Pancreas (tissue), 10 donors: ENCODE measurements at places on chromosomes 11 and 22.

GRCh38 chr22:27801616-27802345, at the start of gene MN1:
TSS of gene MN1 (minus strand) at chr22:27801756. CDS start at chr22:27800543, 1,213 bp downstream.
- H3K27me3 ChIP-seq = no peaks in the 10 kb centered on the region
- peak; percentile 75 for DNase-seq
- no peaks in the 10 kb centered on the region for H3K36me3 ChIP-seq
- peak within 1 kb of the TSS; percentile 7 for H3K27ac ChIP-seq

GRCh38 chr11:58965246-58965985, 26.1 kb downstream of the GLYATL1 start:
- no peak overlapping the region for H3K4me3 ChIP-seq
- no peak overlapping the region for H3K27ac ChIP-seq
- H3K27me3 ChIP-seq = peaks cover 14% of the 10 kb centered on the region
- no peaks in the 10 kb centered on the region for H3K4me1 ChIP-seq
- DNase-seq = no peak
- H3K36me3 ChIP-seq = no peaks in the 10 kb centered on the region

DNA sequence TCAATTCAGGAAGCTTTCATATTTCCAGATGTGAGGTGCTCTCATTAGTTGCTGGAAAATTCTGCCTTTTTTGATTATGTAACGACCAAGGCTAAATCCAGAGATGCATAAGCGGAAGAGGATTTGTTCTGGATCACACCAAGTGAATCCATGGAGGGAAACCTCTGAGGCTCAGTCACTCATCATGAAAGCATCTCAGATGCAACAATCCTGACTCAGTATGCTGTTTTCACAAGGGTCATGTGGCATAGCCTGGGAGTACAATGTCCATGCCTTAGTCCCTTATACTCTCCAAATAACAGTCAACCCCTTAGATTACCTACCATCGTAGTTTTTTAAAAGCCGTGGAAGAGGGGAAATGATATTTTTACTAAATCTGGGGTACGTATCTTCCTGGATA, 445.6 kb downstream of the NTM start:
- no peaks in the 10 kb centered on the region for H3K27me3 ChIP-seq
- no peak for DNase-seq
- H3K36me3 ChIP-seq = no peaks in the 10 kb centered on the region
- H3K27ac ChIP-seq = no peak overlapping the region

DNA sequence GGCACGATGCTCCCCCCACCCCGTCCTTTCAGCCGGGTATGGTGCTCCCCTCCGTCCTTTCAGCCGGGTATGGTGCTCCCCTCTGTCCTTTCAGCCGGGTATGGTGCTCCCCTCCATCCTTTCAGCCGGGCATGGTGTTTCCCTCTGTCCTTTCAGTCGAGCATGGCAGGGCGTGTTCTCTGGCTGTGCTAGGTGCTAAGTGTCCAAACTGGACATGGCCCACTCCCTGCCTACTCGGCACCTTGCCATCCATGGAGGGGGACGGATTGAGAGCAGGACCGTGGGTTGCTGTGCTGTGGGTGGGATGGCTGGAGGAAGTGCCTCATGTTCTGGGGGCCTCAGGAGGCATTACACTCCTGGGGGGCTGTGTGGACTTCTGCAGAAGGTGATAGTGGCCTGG, 45.5 kb downstream of the MUC6 start:
- H3K4me1 ChIP-seq = no peaks in the 10 kb centered on the region
- no peak for DNase-seq
- H3K27ac ChIP-seq = no peak overlapping the region

- no peak for DNase-seq
- no peaks in the 10 kb centered on the region for H3K4me1 ChIP-seq
- H3K36me3 ChIP-seq = no peaks in the 10 kb centered on the region
- H3K27ac ChIP-seq = no peak overlapping the region
- peaks cover 3% of the 10 kb centered on the region for H3K27me3 ChIP-seq
These were observed 78.1 kb upstream of the PRR5 start for GRCh38 chr22:44623771-44624510.

GRCh38 chr11:35986947-35987346, 43.1 kb downstream of the LDLRAD3 start:
- DNase-seq = no peak
- H3K4me1 ChIP-seq = no peaks in the 10 kb centered on the region
- H3K4me3 ChIP-seq = no peak overlapping the region
- no peak overlapping the region for H3K27ac ChIP-seq
- H3K36me3 ChIP-seq = no peaks in the 10 kb centered on the region
- H3K27me3 ChIP-seq = no peaks in the 10 kb centered on the region

- no peak for DNase-seq
- H3K36me3 ChIP-seq = no peaks in the 10 kb centered on the region
- peak overlapping the region; percentile 26 for H3K4me3 ChIP-seq
- H3K27ac ChIP-seq = peak overlapping the region; percentile 28
- no peaks in the 10 kb centered on the region for H3K4me1 ChIP-seq
These were observed 539 bp downstream of the USH1C start for GRCh38 chr11:17543574-17544180.

GRCh38 chr11:100003985-100004384, 683.1 kb upstream of the ARHGAP42 start:
- peaks cover 12% of the 10 kb centered on the region for H3K4me1 ChIP-seq
- no peaks in the 10 kb centered on the region for H3K27me3 ChIP-seq
- no peak for DNase-seq

DNA sequence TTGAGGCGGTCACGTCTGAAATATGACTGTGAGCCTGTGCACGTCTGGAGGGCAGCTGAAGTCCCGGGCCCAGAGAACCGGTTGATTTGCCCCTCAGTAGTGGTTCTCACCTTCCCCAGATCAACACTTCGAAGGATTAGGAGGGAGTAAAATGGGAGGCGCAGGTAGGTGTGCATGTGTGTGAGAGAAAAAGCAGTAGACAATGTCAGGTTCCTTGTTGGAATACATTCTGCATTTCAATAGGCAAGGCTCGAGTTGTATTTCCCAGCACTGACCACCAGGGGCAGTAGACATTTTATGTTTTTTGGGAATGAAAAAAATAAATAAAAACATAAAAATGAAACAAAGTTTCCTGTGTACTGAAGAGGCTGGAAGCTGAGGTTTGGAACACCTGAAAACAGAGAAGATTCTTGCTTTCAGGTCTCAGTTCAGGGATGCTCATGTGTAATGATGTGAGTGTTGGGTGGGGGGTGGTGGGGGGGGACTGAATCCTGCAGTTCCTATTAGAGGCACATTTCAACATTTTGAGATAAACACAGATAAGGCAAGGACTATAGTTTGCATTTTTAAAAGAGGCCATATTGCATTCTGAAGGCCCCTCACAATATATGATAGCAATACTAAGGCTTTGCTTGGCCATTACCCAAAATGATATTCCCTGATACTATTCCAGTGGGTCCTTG, 333.9 kb downstream of the CADM1 start:
- H3K4me3 ChIP-seq = no peak overlapping the region
- H3K36me3 ChIP-seq = no peaks in the 10 kb centered on the region
- no peak for DNase-seq
- no peaks in the 10 kb centered on the region for H3K27me3 ChIP-seq

GRCh38 chr11:3866206-3866605, 10.7 kb downstream of the STIM1 start:
- no peaks in the 10 kb centered on the region for H3K27me3 ChIP-seq
- no peaks in the 10 kb centered on the region for H3K36me3 ChIP-seq
- DNase-seq = no peak
- H3K4me1 ChIP-seq = peaks cover 10% of the 10 kb centered on the region
- no peak overlapping the region for H3K4me3 ChIP-seq

DNA sequence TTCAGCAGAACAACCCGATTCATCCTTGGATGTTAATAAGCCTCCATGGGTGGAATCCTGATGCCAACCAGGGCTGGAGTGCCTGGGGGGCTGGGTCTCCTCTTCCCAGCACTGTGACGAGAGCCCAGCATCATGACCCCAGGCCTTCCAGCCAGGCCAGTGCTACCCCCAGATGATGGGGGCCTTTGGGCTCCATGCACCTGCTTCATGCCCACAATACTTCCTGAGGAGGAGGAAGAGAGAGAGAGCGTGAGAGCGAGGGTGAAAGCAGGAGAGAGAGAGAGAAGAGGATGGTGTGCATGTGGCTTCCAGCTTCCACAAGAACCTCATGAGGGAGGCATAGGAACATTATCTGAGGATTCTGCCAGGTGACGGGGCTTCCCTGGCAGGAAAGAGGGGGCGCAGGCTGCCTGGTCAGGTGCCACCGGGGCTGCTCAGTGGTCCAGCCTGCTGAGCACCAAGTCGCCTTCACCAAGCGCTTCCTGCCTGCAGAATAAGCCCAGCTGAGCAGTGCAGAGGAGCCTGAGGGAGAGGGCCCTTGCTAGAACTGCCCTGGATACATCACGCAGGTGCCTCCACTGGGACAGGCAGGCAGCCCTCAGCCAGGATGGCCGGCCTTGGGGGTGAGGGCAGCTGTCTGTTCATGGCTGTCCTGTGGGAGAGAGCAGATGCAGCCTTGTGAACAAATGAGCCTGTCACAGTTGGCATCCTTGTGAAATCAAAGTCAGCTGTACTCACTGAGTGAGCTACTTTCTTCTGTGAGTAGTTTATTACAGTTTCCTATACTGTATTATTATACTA, 243.3 kb upstream of the B3GAT1 start:
- no peak overlapping the region for H3K4me3 ChIP-seq
- no peaks in the 10 kb centered on the region for H3K36me3 ChIP-seq
- H3K27ac ChIP-seq = no peak overlapping the region
- DNase-seq = no peak
- no peaks in the 10 kb centered on the region for H3K4me1 ChIP-seq

GRCh38 chr11:31050061-31050765, 319.3 kb downstream of the DCDC1 start:
- no peak for DNase-seq
- H3K27ac ChIP-seq = no peak overlapping the region
- no peaks in the 10 kb centered on the region for H3K36me3 ChIP-seq

DNA sequence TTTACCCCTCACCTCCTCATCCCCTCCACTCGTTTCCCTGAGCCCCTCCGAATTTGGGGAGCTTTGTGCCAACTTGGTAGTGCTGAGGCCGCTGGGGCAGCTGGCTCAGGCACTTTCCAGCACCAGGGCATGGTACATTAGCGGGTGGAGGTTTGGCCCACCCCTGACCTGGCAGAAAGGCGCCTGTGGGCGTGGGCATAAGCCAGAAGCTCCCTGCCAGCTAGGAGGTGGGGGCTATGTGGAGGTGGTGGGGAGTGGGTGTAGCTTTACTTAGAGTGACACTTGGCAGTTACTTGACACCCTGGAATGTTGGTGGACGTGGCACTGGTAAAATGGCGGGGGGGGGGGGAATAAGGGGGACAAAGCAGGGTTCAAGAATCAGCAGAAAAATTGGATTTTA, 10.3 kb upstream of the IGF2 start:
- H3K4me1 ChIP-seq = no peaks in the 10 kb centered on the region
- DNase-seq = peak; percentile 39
- H3K27ac ChIP-seq = no peak overlapping the region
- H3K36me3 ChIP-seq = no peaks in the 10 kb centered on the region
- no peaks in the 10 kb centered on the region for H3K27me3 ChIP-seq

- no peaks in the 10 kb centered on the region for H3K36me3 ChIP-seq
- no peaks in the 10 kb centered on the region for H3K27me3 ChIP-seq
- no peak overlapping the region for H3K4me3 ChIP-seq
- H3K4me1 ChIP-seq = no peaks in the 10 kb centered on the region
- DNase-seq = peak; percentile 8
These were observed 10.5 kb downstream of the KIAA0930 start for GRCh38 chr22:45230026-45230721.

DNA sequence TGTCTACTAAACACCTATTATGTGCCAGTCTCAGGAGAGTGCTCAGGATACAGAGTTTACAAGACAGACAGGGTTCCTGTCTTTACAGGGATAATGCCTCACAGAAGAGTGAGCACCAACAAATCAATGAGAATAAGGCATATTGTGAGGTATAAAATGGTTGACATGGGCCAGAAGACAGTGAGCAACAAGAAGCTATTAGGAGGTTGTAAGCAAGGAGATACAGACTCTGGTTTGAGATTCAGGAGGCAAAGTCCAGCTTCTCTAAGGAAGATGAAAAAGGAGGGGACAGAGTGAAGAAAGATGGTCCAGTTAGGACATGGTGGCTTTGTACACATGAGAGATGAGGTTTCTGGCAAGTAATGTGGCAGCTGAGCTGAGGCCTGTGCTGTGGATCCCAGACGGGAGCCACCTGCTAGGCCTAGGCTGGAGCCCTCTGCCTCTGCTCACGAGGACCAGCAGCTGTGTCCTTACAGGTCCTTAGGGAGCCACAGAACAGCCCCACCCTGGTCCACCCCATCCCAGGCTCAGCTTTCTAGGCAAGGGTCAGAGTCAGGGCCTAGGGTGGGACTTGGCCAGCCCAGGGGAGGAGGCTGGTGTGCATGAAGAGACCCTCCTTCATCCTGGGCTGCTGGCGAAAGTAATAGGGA, 110.5 kb downstream of the ZNF280B start:
- no peak for DNase-seq
- no peak overlapping the region for H3K4me3 ChIP-seq
- H3K27me3 ChIP-seq = no peaks in the 10 kb centered on the region
- no peak overlapping the region for H3K27ac ChIP-seq

- no peak overlapping the region for H3K27ac ChIP-seq
- H3K36me3 ChIP-seq = no peaks in the 10 kb centered on the region
These were observed 126.3 kb downstream of the KIRREL3 start for GRCh38 chr11:126874276-126874675.
